ENCODE measurements at places on chromosomes 3 and 15. TPM values are rescaled to one million over a fixed set of nuclear protein-coding genes. Genes with fewer than 3 reads are reported as not detected.
A peak's percentile ranks its signal among the peaks of the same experiment; 100 is the strongest.

GRCh38 chr15:87686339-87686738 is 570.2 kb downstream of the NTRK3 start:
- DNase-seq, result no peak

GRCh38 chr3:59512066-59512465 is 462.2 kb upstream of the CFAP20DC start:
- DNase-seq, result no peak

- no peak for DNase-seq
These were observed 92.8 kb upstream of the UBE2E1 start for GRCh38 chr3:23712656-23713559.

- DNase-seq, result no peak
These were observed 24.7 kb downstream of the ARHGAP31 start for GRCh38 chr3:119318876-119319275.

DNA sequence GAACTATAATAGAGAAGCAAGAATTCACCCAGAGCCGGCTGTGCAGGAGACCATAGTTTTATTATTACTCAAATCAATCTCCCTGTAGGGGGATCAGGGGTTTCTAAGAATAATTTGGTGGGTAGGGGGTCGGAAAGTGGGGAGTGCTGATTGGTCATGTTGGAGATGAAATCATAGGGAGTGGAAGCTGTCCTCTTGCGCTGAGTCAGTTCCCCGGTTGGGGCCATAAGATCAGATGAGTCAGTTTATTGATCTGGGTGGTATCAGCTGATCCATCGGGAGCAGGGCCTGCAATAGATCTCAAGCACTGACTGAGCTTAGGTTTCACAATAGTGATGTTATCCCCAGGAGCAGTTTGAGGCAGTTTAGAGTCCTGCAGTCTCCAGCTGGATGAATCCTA is 97.0 kb upstream of the SNRPN start:
- DNase-seq, result no peak

DNA sequence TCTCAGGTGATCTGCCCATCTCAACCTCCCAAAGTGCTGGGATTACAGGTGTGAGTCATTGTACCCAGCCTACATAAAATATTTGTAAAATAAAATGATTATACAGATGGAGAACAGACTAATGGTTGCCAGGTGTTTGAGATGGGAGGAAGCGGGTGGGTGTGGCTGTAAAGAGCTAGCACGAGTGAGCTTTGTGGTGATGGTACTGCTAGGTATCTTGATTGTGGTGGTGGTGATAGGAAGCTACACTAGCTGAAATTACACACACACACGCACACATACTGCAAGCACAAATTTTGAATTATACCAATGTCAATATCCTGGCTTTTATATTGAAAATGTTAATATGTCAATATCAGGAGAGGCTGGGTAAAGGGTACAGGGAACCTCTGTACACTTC is 5.4 kb downstream of the PGPEP1L start:
- DNase-seq, result no peak

GRCh38 chr15:58761010-58761388 is 10.1 kb upstream of the MINDY2 start:
- DNase-seq, result no peak

DNA sequence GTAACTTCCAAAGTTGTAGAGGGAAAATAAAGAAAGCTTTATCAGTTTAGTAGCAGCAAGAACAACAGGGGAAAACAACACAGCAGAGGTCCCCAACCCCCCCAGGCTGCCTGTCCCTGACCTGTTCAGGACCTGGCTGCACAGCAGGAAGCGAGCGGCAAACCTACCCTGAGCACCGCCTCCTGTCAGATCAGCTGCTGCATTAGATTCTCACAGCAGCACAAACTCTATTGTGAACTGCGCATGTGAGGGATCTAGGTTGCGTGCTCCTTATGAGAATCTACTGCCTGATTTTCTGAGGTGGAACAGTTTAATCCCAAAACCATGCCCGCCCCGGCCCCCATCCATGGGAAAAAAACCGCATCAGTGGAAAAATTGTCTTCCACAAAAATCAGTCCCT is 40.3 kb downstream of the USP50 start:
- DNase-seq, result no peak

- DNase-seq, result no peak
These were observed 29.1 kb downstream of the MKRN2 start for GRCh38 chr3:12585970-12586369.

DNA sequence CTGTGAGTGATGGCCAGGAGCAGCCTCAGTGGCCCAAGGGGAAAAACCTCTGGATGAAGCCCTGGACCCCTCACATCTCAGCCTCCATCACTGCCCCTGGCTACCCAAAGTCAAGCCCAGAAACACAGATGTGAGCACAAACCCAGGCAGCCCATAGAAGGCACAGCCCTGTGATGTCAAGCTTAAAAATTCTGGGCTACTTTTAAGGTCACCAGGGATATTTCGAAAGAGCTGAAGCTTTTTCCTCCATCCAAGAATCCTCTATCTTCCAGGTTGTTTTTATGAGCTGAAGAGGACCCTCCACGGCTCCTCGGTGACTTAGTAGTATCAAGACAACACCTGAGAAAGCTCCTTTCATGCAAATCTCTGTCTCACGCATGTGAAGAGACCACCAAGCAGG is 11.5 kb downstream of the LIPC start:
- no peak for DNase-seq

DNA sequence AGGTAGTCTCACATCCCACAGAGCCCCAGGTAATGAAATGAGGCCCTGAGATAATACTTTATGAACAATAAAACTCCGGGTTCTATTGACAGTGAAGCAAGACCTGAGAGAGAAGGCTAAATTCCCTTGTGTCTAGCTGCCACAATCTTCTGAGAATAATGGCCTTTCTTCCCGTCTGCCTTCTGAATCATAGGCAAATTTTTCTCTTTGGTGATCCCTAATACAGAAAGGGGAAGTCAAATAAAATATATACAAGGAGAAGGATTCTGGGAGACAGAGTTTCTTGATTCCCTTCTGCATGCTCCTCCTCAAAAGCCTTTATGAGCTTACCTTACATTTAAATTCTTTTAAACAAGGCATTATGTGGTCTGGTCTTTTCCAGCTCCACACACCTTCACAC is 29.9 kb upstream of the CCR2 start:
- DNase-seq, result no peak

- DNase-seq, result no peak
These were observed 232.8 kb upstream of the NR2F2 start for GRCh38 chr15:96097661-96098060.

DNA sequence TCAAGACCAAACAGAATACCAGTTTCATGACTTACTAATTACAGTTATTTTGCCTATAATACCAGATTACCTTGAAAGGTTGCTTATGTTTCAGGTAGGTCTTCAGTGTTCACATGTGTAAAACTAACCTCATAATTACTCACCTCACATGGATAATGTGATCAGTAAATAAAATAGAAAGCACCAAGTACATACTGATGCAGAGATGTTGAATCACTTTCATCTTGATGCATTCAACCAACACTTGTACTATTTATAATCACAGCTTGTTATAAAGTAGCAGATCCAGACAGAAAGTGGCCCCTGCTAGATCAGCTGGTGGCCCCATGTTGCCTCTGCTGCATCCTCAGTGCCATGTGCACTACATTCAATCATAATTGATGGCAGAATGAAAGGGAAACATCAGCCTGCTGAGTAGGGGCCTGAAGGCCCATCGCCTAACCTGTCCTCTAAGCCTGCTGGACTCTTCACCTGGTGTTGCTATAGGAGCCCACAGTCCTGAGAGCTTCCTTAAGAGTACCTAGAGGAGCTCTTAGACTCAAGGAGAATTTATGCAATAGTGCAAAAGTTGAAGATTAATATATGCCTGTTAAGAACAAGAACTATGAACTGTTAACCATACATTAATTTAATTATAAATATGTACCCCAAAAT is 154.3 kb downstream of the PLCL2 start:
- no peak for DNase-seq

- peak; percentile 8 for DNase-seq
These were observed 37.5 kb downstream of the CTDSPL start for GRCh38 chr3:37899101-37899707.

GRCh38 chr3:117618462-117618861 is 908.9 kb downstream of the TUSC7 start:
- no peak for DNase-seq

GRCh38 chr15:93362203-93362602 is 273.2 kb upstream of the RGMA start:
- no peak for DNase-seq

DNA sequence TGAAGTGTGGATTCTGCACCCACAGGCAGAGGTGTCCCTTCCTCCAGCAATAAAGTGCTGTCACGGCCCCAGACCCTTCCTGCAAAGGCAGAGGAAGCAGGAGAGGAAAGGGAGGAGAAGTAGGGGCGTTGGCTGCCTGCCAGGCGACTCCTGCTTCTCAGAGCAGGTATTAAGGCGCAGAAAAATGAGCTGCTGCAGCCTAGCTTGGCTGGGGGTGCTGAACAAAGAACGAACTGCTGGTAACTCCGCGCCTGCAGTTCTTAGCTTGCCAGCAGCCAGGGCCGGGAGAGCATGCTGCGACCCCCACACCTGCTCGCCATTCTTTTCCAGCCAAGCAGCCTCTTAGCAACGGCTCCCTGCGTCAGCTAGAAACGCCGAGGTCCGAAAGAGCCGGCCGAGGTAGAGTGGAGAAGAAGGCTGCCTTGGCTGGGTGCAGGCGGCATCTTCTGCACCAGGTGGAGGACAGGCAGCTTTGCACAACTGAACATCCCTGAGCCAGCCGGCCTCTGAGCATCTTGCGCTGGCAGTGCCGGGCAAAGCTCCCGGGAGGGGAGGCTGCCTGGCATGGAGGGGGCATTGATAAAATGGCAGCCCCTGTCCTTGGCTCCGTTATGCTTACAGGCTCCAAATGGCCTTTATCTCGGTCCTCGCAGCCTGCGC is 296.0 kb downstream of the MEX3B start:
- DNase-seq, result no peak

- no peak for DNase-seq
These were observed 27.2 kb upstream of the GBE1 start for GRCh38 chr3:81788610-81789009.

DNA sequence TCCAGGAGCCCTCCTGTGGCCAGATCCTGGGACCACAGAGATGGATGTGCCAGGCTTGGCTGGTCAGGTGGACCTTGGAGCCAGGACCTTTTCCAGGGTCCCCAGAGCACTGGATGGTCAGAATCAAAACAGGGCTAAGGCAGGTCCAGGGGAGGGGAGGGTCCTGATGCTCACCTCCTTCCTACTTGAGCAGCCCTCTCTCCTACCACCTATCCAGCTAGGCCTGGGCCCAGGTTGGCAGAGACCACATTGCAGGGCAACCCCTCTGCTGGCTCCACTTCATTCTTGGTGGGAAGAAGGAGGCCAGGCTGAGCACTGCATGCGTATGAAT is 28.5 kb upstream of the SFMBT1 start:
- DNase-seq, result no peak

DNA sequence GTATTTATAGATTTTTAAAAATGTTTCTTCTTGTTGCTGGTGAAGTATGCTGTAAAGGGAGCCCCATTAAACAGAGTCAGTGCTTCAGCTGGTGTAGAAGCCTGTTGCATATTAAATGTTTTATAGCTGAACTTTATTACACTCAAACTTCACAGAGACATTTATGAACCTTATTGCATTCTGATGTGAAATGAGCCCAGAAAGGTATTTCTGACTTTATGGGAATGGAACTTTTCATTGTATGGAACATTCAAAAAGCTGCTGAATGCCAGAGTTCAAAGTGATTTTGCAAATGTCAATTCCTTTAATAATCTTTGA is 329.3 kb upstream of the RASGRP1 start:
- DNase-seq, result no peak

GRCh38 chr15:35624881-35625280 is 78.9 kb upstream of the DPH6 start:
- DNase-seq, result no peak

DNA sequence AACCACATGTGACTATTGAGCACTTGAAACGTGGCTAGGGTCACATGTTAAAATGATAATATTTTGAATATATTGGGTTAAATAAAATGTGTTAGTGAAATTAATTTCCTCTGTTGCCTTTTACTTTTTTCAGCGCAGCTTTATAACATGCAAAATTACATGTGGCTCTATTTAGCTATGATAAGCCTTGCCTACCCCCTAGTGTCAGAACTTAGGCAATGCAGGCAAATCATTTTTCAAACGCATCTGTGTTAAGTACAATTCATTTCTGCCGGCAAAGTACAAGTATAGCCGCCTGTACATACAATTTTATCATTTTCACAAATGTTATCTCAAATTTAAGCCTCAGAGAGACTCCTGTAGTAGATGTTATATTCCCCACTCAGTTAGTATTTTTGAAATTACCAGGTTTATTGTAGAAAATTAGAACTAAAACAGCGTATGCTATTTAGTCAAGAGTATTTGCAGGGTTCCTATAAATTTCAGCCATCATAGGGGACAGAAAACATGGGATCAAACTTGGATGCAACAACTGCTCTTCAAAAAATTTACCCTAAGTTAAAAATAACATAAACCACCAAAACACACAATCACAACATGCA is 56.1 kb downstream of the TAFA4 start:
- DNase-seq, result peak; percentile 26

DNA sequence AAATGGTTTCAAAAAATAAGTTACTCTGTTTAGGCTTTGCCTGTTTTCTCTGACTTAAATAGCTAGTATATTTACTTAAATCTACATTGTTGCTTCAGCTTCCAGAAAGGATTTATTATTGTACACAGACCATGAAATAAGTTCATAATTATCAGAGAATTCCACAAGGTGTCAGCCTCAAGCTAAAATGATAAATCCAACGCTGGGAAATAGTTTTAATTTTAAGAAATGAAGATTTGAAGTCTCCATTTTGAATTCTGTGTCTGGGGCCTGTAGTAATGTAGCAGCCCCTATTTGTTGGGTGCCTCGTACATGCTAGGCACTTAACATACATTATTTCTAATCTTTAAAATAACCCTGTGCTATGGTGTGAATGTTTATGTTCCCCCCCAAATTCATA is 92.6 kb upstream of the KCNMB2 start:
- DNase-seq, result no peak

- no peak for DNase-seq
These were observed 54.5 kb upstream of the XRN1 start for GRCh38 chr3:142502187-142502985.

The CCNB2 gene
- 74.3 TPM for total RNA-seq

The DNASE1L3 gene
- not detected for total RNA-seq

The ANKUB1 gene
- total RNA-seq, result not detected

The CIB2 gene
- total RNA-seq, result 1.6 TPM

The NIPA2 gene
- total RNA-seq, result 54.6 TPM

The ZBED2 gene
- 517 TPM for total RNA-seq

The SERINC4 gene
- total RNA-seq, result 0.31 TPM

The THPO gene
- not detected for total RNA-seq

The AQP9 gene
- total RNA-seq, result not detected

The NECTIN3 gene
- total RNA-seq, result 5.9 TPM

The MOBP gene
- not detected for total RNA-seq

The HGD gene
- total RNA-seq, result 0.62 TPM

The ERC2 gene
- 0.58 TPM for total RNA-seq

The LYZL4 gene
- not detected for total RNA-seq

The GNAT1 gene
- total RNA-seq, result not detected

The ZNF80 gene
- total RNA-seq, result 0.71 TPM
